ENCODE measurements at places on chromosomes 5 and 9. TPM values are rescaled to one million over a fixed set of nuclear protein-coding genes. Genes with fewer than 3 reads are reported as not detected.
A peak's percentile ranks its signal among the peaks of the same experiment; 100 is the strongest.

- no peak for DNase-seq
Measured at GRCh38 chr9:122402403-122402871, 31.6 kb downstream of the PTGS1 start.

- DNase-seq = no peak
Measured at GRCh38 chr5:14383923-14384322, 197.7 kb upstream of the OTULINL start.

- DNase-seq = no peak
Measured at GRCh38 chr9:84874022-84874421, 204.5 kb downstream of the NTRK2 start.

The SPATA31E1 gene
- total RNA-seq = not detected

DNA sequence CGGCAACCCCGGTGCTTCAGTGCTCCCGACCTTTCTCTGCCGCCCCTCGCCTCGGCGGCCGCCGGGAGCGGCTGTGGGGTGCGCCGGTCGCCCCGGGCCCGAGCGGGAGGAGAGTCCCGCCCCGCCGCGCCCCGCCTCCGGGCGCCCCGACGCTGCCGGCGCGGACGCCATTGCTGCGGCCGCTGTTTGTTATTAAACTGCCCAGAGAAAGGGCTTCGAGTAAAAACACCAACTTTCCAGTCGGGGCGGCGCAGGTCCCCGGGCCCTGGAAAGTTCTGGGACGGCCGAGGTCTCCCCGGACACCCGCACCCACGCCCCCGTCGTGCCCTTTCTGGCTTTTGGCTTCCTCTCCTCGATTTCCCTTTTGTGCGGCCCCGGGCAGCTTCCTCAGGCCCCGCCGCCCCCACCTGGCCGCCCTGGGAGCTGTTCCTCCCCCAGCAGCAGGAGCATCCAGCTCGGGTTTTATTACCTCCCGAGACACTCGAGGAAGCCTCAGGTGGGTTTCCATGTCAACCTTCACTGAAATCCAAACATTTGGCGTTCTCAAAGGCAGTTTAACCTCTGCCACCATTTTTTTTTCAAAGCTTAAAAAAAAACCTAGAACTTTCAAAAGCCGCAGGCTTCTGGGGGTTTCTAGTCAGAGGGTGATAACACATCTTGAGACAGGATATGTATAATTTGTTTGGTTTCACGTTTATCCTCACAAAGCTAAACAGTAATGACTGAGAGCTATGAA lies 334.4 kb downstream of the CWC27 start:
- peak; percentile 72 for DNase-seq

GRCh38 chr5:113382731-113383130 lies 52.1 kb downstream of the TSSK1B start:
- DNase-seq = no peak

Data from left colon (tissue), 2 donors.